Placental pericyte (primary cell): ENCODE measurements at places on chromosomes 4 and X. TPM values are rescaled to one million over a fixed set of nuclear protein-coding genes. Genes with fewer than 3 reads are reported as not detected.

The DMP1 gene
- total RNA-seq, result not detected in 2 replicates

The DMRTC1 gene
- not detected in 2 replicates for total RNA-seq

The MBNL3 gene
- total RNA-seq, result 11.0 and 39.6 TPM in 2 replicates

The SAGE1 gene
- not detected in 2 replicates for total RNA-seq

The PDS5A gene
- 58.0 and 79.9 TPM in 2 replicates for total RNA-seq

The NKRF gene
- 3.5 and 5.9 TPM in 2 replicates for total RNA-seq

The CACNA1F gene
- total RNA-seq, result not detected in 2 replicates

The SNCA gene
- total RNA-seq, result 4.9 and 7.9 TPM in 2 replicates

The TMEM271 gene
- not detected in 2 replicates for total RNA-seq

The HTN1 gene
- total RNA-seq, result not detected in 2 replicates

The IQCM gene
- total RNA-seq, result not detected in 2 replicates

The PROM1 gene
- total RNA-seq, result 0.14 and 2.2 TPM in 2 replicates

The ASB12 gene
- not detected in 2 replicates for total RNA-seq
